H9 (cell line): ENCODE measurements at places on chromosomes 12 and 14. TPM values are rescaled to one million over a fixed set of nuclear protein-coding genes. Genes with fewer than 3 reads are reported as not detected.
A peak's percentile ranks its signal among the peaks of the same experiment; 100 is the strongest.

DNA sequence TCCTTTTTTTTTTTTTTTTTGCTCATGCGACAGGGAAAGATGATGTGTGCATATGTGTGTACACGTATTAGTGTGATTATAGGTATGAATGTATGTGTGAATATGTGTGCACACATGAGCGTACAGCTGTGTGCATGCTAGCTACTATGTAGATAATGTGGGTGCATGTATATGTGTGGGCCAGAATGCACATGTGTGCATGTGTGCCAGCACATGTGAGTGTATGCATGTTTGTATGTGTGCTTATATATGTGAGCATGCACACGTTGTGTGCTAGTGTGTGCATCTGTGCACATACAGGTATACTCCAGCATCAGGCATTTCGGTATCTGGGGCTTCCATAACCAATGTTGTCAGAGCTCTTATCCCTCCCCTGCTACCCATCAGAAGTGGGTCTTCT is 541.1 kb downstream of the AACS start:
- no peak for DNase-seq

GRCh38 chr14:29458547-29458946 is 469.1 kb downstream of the PRKD1 start:
- DNase-seq, result no peak

GRCh38 chr12:50933459-50934124 is 18.8 kb upstream of the HIGD1C start:
- no peak for DNase-seq

DNA sequence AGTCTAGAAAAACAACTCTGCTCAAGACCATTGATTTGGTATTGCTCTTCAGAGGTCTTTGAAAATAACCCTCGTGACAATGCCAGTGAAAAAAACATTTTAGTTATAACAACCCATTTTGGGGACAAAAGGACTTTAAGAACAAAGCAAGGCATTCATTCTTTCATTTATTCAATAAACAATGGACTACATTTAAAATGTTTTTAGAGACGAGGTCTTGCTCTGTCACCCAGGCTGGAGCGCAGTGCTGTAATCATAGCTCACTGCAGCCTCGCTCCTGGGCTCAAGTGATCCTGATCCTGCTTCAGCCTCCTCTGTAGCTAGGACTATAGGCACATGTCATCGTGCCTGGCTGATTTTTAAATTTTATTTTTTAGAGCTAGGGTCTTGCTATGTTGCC is 7.7 kb upstream of the KICS2 start:
- DNase-seq, result no peak

DNA sequence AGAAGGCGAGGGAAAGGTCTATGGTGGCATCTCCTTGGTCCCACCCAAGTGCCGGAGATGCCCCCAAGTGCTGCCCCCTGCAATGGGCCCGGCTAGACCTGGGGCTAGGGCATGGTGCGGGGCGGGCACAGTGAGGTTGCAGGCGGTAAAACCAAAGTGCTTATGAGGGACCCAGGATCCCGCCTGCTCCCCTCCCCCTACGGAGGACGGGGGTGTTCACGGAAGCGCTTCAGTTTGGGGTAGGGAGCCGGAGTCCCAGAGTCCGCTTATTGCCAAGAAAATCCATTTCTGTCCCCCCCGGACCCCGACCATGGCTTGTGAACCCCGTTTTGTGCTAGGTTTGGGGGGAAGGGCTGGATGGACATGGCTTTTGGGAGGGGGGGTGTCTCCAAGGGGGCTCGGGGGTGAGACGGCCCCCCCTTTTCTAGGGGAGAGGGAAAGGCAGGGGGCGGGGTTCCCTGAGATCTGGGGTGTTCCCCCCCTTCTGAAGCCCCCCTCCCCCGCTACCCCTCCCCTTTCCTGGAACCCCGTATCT is 5.4 kb upstream of the GPR84 start:
- peak; percentile 51 for DNase-seq

GRCh38 chr12:82517808-82518207 is 159.5 kb downstream of the METTL25 start:
- DNase-seq, result peak; percentile 45

Gene MFAP5
- 0.09 and 0.26 TPM in 2 replicates for total RNA-seq

- DNase-seq, result no peak
Observed at GRCh38 chr14:72318648-72319047, 386.4 kb downstream of the RGS6 start.

DNA sequence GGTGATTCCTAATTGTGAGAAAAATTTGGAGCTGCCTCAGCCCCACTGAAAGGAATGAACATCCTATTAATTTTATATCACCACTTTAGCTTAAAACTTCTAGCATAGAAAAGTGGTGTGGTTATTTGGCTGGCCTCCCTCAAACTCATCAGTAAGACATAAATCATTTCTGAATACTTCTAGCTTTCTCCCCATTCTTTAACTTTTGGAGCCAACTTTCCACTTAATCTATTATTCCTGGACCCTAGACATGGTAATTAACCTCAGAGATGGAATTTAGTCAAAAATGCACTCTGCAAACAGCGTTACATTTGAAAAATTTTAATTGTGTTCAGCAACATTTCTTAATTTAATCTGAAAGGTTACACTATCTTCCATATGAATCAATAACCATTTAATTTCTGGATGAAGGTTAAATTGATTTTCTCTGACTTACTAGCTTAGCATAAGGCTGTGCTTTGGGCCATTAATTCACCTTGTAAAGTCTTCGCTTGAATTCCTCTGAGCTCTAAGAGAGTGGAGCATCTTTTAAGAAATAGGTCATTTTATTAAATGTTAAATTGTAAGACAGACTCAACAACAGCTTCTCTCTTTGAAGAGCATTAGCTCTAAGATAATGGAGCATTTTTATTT is 753.6 kb upstream of the STXBP6 start:
- no peak for DNase-seq

- no peak for DNase-seq
Observed at GRCh38 chr12:123741937-123742572, 20.0 kb upstream of the DNAH10 start.

Gene PIWIL1
- not detected in 2 replicates for total RNA-seq

DNA sequence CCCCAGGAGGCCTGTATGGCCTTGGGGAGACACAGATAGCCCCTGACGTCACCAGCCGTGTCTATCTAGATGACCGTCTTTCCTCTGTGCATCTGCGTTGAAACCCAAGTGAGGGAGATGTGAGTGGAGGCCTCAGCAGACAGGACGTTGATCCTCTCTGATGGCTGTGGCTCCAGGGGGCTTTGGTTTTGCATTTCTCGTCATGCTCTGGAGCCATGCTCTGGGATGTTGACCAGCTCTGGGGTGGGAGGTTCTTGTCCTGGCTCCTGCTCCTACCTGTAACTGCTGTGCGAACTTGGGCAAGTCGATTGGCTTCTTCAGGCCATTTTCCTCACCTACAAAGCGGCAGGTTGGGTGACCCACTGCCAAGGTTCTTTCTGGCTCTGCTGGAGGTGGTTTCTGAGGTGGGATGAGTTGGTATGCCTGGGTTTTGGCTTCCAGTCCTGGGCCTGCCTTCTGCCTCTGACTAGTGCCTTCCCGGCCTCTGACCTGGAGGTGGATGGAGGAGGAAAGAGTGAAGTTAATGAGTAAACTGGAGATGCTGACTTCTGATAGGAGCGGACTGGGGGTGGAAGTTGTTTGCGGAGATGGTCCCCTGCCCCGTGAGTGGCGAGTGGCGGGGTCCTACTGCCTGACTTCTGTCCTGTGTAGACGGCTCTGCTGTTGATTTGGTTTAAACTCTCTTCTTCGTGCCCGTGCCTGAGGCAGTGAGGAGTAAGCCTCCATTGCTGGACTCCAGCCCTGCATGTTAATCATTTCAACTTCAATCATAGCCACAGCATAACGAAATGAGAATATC is 8.4 kb downstream of the TSPAN9 start:
- peak; percentile 25 for DNase-seq

GRCh38 chr14:103629503-103630121 is 601 bp downstream of the KLC1 start:
- peak; percentile 51 for DNase-seq

Gene UNG
- total RNA-seq, result 188 and 195 TPM in 2 replicates

GRCh38 chr12:60144395-60144794 is 548.6 kb downstream of the SLC16A7 start:
- DNase-seq, result no peak

Gene ZNF84
- total RNA-seq, result 42.1 and 45.1 TPM in 2 replicates

- DNase-seq, result no peak
Observed at GRCh38 chr14:62505045-62505444, 540.2 kb downstream of the KCNH5 start.

GRCh38 chr12:89156340-89156739 is 196.0 kb downstream of the DUSP6 start:
- DNase-seq, result no peak

DNA sequence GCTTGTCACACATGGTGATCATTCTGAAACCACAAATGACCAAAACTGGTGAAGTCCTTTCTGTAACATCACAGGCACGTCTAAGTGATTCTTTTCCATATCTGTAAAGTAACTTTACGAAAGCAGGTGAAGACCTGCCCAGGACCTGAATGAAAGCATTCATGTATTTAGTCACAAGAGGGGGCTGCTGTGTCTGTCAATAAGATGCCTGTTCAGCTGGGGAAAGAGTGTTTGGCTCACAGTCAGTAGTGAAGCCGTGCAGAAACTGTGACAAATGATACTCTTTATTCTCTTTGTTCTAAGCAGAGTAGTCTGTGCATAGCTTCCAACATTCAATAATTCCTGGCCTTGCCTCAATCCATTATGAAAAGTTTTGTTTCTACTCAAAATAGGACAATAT is 373.5 kb upstream of the OR4E1 start:
- DNase-seq, result peak; percentile 46

Gene CYP46A1
- total RNA-seq, result 0.59 and 0.75 TPM in 2 replicates

Gene FOXM1
- 109 TPM in 2 replicates for total RNA-seq

- peak; percentile 69 for DNase-seq
Observed at GRCh38 chr14:22391908-22392565, 197.0 kb downstream of the DAD1 start.

Gene COL2A1
- 10.8 and 11.4 TPM in 2 replicates for total RNA-seq

GRCh38 chr12:45475594-45475993 is 253.9 kb upstream of the ARID2 start:
- no peak for DNase-seq
